ENCODE measurements at places on chromosomes 3 and 15.

DNA sequence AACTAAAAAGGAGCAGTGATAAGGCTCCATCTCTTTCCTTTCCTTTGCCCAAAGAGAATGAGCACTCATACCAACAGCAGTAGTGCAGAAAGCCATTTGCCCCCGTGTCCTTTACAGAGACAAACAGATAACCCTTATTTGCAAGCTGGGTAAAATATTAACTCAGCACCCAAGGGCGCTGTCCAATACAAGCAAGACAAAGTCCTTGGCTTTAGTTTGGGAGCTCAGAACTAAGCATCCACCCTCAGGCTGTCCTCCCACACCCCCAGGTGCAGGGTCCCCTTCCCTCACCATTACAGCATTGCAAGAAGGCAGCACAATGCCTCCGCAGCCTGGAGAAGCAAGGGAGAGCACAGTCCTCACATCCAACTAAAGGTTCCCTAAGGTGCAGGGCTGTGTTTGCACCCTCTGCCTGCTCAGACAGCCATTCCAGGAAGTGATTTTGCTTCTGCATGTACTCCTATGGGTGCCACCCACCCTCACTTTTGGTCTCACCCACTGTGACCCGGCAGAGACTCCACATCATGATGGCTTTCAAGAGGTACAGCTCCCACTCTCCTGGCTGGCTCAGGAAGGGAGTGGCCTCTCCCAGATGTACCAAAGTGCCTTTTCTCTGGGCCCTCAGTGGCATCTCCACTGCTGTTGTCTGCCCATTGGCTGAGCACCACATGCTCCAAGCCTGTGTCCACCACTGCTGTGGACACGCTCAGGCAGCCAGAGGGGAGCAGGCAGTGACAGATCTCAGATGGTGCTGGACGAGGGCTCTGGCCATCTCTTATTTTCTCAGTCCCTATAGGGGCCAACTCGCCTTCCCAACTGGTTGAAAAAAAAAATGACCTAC is 34.1 kb upstream of the HES1 start:
- DNase-seq = no peak

DNA sequence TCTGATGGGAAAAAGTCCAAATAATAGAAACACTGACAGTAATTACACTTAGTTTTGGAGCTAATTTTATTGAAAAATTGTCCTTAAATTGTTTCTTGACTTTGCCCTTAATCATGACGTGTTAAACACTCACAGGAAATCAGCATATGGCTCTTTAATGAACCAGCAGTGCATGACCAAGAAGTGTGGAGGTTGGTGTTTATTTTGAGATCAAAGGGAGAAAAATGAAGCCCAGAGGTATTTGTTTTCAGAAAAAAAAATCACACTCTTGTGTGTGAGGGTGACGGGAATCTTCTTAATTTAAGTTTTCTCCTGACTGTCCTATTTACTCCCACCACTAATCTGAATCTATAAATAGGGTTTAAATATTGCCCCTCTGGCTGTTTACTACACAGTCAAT is 28.8 kb upstream of the SYNM start:
- no peak for DNase-seq

GRCh38 chr3:70550723-70551319 is 238.4 kb upstream of the MDFIC2 start:
- DNase-seq = peak; percentile 62

DNA sequence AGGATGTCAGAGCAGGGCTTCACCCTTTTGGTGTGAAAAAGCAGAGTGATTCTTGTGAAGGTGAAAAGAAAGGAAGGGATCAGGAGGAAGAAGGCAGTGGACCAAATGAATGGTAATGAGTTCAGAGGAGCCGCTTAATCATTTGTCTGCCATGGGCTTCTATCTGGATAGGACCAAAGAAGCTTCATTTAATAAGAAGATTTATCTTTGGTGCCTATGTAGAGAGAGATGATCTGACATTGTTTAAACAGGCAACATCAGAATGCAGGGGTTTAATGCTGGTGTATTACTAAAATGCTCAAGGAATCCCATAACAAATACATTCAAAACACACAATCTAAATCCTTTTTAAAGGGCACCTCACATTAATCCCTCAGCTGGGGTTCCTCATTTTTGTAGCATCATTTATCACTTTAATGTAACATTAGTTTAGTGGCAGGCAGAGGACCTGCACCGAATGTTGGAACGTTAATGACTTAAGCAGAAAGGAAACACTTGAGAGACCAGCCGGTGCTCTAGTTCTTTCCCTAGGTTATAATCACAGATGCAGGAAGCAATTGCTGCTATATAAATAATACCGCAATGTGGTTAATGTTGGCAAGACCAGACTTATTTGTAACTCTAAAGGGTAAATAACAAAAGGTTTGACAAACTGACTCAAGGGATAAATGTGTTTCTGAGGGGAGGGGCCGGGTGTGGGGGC is 27.9 kb upstream of the IL1RAP start:
- DNase-seq = no peak

DNA sequence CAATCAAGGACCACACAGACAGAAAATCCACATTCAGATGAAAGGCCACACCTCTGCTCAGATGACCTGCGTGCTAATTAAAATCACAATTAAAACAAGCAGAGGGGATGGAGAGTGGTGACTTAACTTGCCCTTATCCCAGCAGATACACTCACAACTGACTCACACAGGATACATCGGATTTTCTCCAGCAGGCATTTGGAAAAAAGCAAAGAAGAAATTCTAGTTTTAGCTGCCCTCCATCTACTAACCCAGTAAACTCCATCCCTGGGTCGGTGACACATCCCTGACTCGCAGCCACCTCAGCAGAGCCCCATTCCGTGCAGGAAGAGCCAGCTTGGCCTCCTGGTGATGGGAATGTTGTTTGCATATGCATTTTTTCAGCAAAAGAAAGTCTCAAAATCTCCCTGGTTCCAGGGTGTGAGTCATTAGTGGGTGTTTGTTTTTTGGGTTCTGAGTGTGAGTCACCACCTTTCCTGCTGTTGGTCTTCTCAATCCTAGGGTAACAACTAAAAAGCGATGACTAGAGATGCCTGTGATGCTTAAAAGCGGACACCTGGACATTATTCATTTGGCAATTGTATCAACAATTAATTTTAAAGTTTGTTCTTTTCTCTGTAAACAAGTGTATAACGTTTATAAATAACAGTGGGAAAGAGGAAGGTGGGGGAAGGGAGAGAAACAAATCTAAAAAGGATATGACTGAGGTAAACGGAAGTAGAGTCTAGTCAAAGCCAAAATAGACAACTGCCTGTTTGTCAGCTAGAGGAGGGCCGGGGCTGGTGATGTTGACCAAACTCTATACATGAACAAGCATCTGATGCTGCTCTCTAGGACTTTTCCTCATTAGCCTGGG is 49.8 kb upstream of the SLC4A7 start:
- no peak for DNase-seq

- no peak for DNase-seq
Measured at GRCh38 chr3:15409239-15409638, 18.1 kb downstream of the METTL6 start.

Measured in stimulated activated CD4-positive, alpha-beta T cell treated with anti-CD3 and anti-CD28 coated beads, Interleukin-15, amount 100 ng/mL, for 1 hour (primary cell).